ENCODE measurements at places on chromosomes 16 and 17. TPM values are rescaled to one million over a fixed set of nuclear protein-coding genes. Genes with fewer than 3 reads are reported as not detected.

MT1G gene
- not detected for total RNA-seq

C16orf96 gene
- 0.04 TPM for total RNA-seq

CLEC19A gene
- total RNA-seq: not detected

EDC4 gene
- 69.7 TPM for total RNA-seq

SLC5A10 gene
- total RNA-seq: 0.19 TPM

SCARF1 gene
- total RNA-seq: 0.36 TPM
